ENCODE measurements at places on chromosomes 5 and 9. TPM values are rescaled to one million over a fixed set of nuclear protein-coding genes. Genes with fewer than 3 reads are reported as not detected.

The TMC1 gene
- total RNA-seq: 0.82 TPM

The SPATA31A3 gene
- not detected for total RNA-seq

The NXNL2 gene
- not detected for total RNA-seq

The SLC6A19 gene
- not detected for total RNA-seq

The ANXA2R gene
- total RNA-seq: 11.2 TPM

The CATSPER3 gene
- total RNA-seq: not detected

The TCF7 gene
- total RNA-seq: 1.3 TPM
